ENCODE measurements at places on chromosomes 1 and 21.

GRCh38 chr1:95096218-95096841, 20.8 kb upstream of the TLCD4 start:
- DNase-seq: no peak

DNA sequence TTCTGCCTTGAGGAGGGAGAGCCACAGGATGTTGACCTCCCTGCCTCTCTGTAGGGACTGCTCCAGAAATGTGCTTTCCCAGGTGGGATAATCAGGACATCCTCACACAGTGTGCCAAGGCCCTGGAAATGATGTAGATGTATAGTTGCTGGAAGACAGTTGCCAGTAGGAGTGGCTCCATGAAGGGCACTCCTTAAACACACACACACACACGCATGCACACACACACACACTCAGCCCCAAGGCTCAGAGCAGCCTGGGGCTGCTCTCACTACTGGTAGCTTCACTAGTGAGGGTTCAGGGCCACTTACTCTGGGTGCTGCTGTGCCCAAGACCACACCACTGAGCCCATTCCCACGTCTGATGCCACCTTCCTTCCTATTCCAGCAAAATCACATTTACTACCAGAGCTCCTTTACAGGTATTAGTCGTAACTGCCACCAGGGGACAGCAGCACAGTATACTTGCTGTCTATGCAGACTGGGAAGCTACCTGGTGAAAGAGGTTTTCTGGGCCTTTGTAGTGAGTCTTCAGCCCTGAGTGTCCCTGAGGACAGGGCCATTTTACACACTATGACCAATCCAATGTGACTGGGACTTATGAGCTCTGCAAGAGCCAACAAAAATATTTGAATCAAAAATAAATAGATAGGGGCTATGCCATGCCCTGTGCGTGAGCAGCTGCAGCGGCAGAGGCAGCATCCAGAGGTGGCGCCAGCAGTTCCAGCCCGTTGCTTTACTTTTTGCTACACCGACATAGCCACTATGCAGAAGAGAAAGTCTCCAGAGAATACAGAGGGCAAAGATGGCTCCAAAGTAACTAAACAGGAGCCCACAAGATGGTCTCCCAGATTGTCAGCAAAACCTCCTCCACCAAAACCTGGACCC, 15.0 kb downstream of the CRNN start:
- DNase-seq: no peak

GRCh38 chr1:228901936-228902681, 166.8 kb downstream of the RHOU start:
- no peak for DNase-seq

GRCh38 chr1:171198081-171198480, 13.0 kb downstream of the FMO2 start:
- DNase-seq: no peak

GRCh38 chr1:47563201-47563600, 125.4 kb downstream of the FOXD2 start:
- DNase-seq: no peak

DNA sequence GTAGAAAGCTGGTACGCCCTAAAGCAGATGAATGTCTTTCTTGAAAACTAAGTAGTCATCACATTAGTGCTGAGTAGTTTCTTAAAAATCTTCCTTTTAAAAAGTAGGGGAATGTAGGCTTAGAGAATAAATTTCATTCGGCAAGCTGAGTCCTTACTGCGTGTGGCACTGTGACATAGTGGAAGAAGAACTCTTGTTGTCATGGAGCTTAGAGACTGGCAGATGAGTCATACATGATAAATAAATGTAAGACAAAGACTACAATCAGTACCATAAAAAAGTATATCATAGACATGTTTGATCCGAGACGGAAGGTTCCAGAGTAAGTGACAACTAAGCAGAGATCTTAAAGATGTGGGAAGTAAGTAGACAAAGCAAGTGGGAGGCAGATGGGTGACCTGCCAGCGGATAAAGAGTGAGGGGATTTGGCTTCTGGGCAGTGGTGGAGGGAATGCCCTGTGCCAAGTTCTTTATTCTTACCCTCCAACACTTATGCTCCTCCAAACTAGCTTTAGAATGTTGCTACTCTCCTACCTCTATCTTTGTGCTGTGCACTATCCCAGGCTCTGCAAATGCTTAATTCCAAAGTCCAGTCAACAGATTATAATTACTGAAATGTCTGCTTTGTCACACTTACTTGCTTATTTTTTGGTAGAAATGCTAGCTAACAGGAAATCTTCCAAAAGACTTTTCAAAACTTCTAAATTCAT, 608.5 kb upstream of the USP24 start:
- DNase-seq: no peak

- no peak for DNase-seq
These were observed 44.5 kb downstream of the LRRC38 start for GRCh38 chr1:13469343-13469742.

- DNase-seq: no peak
These were observed 8.8 kb downstream of the CYP2J2 start for GRCh38 chr1:59917785-59918180.
